Hippocampal formation (tissue), 2 donors: ENCODE measurements at places on chromosomes 16 and 17.

DNA sequence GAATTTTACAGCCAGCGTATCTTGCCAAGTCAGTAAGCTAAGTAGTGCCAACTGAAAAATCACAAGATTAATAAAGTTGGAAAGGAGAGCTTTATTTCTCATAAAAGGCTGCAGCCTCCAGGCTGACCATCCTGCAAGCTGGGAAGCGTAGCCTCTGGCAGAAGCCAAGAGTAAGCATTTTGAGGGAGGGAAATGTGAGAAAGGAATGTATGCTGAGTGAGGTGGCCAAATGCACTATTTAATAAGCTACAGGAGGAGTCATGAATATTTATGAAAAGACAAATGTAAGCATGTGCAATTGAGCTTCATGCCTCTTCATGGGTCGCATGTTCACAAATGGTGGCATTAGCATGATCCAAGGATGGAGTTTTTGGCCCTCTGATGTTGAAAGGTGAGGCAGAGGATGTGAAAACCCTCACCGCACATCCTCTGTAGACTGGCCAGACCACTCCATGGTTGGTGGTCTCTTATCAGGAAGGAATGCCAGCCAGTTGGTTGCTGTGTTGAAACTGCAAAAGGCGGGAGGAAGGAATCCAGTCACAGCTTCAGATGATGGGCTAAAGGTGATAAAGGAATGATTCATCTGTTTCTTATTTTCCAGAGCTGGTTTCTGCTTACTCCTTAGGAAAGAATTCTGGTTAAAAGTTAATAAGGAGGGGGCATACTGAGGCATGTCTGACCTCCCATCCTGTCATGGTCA lies 9.2 kb downstream of the KRT33B start:
- DNase-seq, result no peak

DNA sequence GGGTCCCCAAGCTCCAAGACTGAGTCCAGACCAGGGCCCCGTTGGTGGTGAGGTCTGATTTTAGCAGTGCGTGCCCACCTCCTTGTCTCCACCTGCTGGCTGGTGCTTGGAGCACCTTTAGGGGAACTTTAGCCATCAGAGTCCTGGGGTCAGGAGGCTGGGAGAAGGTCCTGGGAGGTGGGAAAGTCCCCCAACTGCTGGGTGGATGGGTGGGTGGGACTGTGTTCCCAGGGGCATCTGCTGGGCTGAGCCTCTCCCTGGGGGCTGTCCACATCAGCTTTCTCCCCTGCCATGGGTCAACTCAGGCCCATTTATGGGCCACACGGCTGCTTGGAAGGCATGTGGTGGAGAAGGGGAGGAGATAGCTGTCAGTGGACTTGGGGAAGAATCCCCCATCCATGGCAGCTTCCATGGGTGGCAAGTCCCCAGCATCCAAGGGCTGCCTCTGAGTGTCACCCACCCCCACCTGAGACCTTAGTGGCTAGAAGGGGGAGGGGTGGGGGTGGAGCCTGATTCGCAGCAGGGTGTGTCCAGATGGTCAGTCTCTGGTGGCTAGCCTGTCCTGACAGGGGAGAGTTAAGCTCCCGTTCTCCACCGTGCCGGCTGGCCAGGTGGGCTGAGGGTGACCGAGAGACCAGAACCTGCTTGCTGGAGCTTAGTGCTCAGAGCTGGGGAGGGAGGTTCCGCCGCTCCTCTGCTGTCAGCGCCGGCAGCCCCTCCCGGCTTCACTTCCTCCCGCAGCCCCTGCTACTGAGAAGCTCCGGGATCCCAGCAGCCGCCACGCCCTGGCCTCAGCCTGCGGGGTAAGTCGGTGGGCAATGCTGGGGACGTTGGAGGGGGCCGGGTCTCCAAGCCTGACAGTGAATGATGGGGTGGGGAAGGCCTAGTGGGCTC lies at the start of gene TRPV2:
Gene TRPV2, plus strand, starts transcription at position 541 of the 894 bp plus-strand sequence. CDS start 2,098 bp downstream, outside the sequence.
- DNase-seq, result no peak

DNA sequence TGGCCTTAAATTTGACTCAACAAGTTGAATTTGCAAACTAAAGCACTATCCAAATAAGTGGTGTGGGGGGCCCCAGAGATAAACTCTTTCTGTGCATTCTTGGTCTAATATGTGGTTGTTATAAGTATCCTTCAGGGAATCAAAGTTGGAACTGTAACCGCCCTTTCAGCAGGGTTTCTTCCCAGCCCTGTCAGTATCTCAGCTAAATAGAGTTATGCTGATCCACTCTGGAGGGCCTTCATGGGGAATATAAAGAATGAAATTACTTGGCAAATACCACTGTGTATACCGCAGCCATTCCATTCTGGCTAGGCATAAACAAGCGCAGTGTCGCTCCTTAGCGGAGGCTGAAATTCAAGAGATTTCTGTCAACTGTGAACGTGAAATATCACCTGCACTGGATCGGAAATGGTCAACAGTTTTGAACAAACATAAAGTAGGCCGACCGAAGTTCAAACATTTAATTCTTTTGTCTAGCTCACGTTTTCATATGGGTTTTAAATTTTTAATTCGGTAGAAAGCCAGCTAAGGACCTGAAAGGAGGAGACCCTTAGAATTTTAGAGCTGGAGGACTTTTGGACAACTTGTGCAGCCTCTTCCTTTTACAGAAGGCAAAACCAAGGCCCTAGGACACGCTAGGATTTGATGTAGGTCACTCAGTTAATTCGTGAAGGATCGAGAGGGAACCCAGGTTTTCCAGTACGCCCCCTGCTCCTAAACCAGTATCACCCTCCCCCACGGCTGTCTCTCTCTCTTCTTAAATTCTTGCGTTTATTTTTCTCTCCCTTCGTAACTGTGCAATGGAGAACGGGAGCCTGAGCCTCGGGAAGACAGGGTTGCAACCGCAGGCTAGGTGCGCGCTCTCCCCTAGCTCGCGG lies 74.7 kb downstream of the CHD9 start:
- no peak for DNase-seq

- no peak for DNase-seq
Measured at GRCh38 chr16:68718590-68718989, 18.5 kb upstream of the CDH1 start.

DNA sequence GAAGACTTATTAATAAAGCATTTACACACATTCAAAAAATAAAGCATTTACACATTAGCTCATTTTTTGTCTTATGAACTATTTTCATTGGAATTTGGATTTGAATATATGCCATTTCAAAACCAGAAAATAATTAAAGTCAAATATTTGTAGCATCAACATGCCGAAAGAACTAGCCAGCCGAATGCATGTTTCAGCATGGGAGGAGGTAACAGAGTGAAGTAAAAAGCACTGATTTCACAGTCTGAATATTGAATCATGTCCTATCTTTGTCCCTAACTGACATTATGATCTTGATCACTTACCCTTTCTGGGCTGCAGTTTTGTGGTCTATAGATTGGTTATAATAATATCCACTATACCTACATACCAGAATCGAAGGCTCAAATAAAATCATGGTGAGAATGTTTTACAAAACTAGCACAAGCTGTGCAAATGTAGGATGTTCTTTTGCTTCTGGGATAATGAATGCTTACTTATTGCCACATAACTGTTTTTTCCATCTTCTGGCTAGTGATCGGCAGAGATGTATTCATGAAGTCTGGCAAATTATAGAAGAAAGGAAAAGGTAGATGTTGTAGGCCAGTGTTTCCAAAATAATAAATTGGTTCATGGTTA lies 84.7 kb downstream of the TUBD1 start:
- no peak for DNase-seq

GRCh38 chr16:13435415-13435814 lies 484.5 kb upstream of the ERCC4 start:
- DNase-seq, result no peak

- DNase-seq, result no peak
Measured at GRCh38 chr16:88469615-88470395, 16.7 kb downstream of the ZFPM1 start.

GRCh38 chr16:51222016-51222415 lies 70.9 kb upstream of the SALL1 start:
- DNase-seq, result no peak

DNA sequence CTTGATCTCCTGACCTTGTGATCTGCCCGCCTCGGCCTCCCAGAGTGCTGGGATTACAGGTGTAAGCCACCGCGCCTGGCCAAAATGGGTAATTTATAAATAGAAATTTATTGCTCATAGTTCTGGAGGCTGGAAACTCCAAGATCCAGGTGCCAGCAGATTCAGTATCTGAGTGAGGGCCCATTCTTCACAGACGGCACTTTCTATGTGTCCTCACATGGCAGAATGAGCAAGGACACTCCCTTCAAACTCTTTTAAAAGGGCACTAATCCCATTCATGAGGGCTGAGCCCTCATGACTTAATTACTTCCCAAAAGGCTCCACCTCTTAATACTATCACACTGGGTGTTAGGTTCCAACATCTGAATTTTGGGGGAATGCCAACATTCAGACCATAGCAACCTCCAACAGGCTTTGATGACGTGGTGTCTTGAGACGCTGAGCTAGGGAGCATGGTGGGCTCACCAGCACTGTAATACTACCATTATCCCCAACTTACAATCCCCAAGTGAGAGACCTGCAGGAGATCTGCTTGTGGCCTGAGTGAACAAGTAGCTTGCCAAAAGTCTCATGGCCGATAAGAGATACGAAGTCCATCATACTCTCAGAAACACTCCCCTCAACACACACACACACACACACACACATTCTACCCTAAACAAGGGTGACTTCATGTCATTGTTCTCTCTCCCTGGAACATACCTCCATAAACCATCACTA lies 8.5 kb downstream of the CMTM4 start:
- no peak for DNase-seq
